Caudate nucleus (tissue), 63 donors: ENCODE measurements at places on chromosomes 4 and X.

DNA sequence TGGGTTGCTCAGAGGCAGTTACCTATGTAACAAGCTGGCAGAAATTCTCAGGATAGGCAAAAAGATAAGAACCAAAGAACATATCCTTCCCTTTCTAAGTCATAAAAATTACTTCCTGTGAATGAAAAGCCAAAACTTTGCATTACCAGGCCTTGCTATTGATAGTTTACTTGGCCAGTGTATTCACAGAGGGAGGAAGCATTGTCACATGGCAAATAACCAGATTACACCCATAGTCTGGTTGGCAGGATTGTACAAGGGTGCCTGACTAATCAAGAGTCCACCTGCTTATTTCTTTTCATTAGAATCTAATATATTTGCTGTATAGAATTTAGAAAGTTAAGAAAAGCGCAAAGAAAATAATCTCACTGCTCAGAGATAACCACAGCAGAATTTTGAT is 14.1 kb downstream of the XIAP start:
- DNase-seq = no peak

GRCh38 chrX:30568136-30568535 is 9.4 kb downstream of the TASL start:
- DNase-seq = no peak

DNA sequence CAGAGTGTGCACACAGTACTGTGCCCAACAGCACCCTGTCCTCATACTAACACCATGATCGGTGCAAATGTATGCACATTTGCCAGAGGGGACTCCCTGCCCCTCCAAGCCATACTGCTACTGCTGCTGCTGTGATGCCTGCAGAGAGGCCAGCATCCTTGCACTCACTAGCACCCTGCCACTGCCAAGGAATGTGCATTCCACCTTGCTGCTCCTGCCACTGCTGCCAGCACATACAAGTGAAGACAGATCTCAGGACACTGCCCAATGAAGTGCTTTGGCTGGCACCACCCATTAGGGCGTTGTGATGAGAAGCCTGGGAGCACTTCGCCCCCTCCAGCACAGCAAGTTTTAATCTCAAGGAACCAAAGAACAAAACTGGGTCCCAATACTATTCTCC is 146.3 kb upstream of the DMD start:
- no peak for DNase-seq

GRCh38 chr4:60865273-60865672 is 334.9 kb upstream of the ADGRL3 start:
- no peak for DNase-seq

DNA sequence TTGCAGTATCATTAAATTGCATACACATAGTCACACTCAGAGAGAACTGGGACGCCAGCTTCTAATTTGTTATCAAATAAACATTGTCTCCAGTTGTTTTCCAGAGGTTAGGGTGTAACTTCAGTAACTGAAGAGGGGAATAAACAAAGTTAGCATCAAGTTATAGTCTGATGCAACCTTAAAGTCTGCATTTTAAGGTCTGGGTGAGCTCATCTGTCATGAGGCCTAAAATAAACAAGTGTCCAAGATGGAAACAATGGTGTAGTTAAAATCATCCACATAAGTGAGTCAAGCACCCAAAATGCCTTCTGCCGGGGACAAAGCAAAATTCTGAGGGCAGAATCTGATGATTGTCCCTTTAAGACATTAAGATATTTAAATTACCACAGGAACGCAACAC is 70.3 kb upstream of the EMCN start:
- no peak for DNase-seq

- DNase-seq = no peak
Measured at GRCh38 chr4:138706201-138706600, 309.4 kb upstream of the NOCT start.

GRCh38 chrX:85543866-85544265 is 164.4 kb upstream of the POF1B start:
- no peak for DNase-seq

DNA sequence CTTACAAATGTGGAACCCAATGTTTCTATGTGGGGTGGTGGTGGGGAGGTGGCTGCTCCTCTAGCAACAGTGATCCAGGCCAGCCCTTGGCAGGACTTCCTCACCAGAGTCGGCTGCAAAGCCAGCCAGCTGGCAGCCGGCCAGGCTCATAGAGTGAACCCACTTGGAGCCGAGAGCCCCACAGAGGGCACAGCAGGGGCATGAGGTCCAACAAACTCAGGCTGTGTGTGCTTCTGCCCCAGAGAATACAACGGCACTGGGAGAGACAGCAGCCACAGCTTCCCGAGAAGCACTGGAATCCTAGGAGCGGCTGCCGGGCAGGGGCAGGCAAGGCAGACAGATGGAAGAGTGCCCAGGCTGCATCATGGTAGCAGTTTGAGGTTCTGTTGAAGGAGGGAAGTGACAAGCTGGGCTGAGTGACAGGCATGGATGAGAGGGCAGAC is 23.5 kb upstream of the SOWAHD start:
- peak; percentile 3 for DNase-seq

GRCh38 chr4:21801661-21802385 is 146.7 kb downstream of the KCNIP4 start:
- DNase-seq = no peak

GRCh38 chr4:4585012-4585670 is 43.3 kb upstream of the STX18 start:
- no peak for DNase-seq

- DNase-seq = no peak
Measured at GRCh38 chrX:17361620-17362019, 13.4 kb upstream of the NHS start.

- DNase-seq = no peak
Measured at GRCh38 chr4:82215039-82215438, 158.8 kb downstream of the HNRNPD start.

DNA sequence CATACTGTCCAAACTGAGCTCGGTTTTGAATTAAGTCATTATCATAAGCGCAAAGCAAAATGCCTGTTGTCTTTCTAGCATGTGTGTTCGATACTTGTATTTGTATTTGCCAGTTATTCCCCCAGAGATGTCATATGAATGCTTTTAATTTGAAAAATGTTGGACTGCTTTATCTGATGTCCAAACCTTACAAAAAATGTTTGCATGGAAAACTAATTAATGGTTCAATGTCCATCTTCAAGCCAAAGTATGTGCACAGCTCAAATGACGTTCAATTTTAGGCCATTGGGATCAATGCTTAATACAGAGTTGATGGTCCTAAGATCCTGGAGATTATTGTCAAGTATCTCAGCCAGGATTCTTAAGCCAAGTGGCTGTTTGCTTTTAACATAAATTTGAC is 17.2 kb upstream of the HPGDS start:
- no peak for DNase-seq

DNA sequence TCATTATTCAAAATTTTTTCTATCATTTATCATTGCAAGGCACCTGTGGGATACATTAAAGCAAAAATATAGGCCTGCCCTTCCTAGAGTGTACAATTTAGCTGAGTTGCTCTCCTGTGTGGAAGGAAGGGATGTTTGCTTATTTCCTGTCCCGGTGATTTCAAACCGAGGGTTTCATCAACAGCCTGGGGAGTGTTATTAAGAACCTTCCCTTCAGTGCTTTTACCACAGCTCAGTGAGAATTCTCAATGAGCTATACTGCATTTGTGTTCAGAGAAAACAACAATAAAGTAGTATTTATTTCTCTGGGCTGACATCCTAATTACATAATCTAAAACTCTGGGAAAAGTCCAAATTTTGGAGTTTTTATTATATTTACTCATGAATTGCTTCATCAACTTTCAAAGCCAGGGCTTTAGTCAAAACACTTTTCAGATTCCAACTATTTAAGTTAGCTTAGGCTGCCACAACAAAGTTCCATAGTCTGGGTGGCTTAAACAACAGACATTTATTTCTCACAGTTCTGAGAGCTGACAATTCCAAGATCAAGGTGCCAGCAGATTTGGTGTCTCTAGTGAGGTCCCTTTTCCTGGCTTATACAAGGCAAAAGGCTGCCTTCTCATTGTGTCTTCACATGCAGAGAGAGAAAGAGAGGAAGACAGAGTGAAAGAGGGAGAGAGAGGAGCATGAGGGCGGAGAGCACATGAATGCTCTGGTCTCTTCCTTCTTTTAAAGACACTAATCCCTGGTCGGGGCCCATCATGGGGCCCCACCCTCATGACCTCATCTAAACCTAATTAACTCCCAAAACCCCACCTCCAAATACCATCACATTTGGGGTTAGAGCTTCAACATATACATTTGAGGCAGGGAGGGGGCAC is 62.6 kb downstream of the MMRN1 start:
- no peak for DNase-seq

- DNase-seq = no peak
Measured at GRCh38 chrX:108399418-108400165, 38.6 kb downstream of the COL4A6 start.

- no peak for DNase-seq
Measured at GRCh38 chr4:100421361-100421978, 96.4 kb downstream of the EMCN start.

DNA sequence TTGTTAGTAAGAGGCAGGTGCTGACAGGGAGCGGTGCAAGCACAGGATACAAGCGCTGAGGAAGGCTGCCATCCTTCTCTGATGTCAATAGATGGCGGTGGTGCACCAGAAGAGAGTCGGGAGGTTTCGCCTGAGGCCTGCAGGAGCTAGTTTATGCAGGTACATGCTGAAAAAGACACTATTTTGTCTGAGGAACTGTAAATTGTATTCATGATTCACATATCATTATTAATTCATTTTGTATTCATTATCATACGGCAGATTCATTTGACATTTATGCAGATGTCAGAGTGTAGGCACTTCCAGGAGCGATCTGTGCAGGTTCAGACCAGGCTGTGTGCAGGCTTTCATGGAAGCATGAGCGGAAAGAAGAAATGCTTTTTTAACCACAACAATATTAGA is 824.0 kb downstream of the STIM2 start:
- peak; percentile 35 for DNase-seq

DNA sequence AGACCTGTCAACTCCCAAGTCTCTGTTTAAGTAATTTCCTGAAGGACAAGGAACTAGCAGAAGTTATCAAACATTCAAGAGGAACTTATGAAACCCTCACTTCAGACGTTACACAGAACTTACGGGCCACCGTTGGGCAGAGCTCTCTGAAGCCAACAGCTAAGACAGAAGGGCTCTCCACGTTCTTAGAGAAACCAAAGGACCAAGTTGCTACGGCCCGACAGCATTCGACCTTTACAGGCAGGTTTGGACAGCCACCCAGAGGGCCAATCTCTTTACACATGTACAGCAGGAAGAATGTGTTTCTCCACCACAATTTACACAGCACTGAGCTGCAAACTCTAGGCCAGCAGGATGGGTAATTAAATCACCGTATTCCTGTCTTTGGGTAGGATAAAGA is 705.1 kb upstream of the GRID2 start:
- no peak for DNase-seq

DNA sequence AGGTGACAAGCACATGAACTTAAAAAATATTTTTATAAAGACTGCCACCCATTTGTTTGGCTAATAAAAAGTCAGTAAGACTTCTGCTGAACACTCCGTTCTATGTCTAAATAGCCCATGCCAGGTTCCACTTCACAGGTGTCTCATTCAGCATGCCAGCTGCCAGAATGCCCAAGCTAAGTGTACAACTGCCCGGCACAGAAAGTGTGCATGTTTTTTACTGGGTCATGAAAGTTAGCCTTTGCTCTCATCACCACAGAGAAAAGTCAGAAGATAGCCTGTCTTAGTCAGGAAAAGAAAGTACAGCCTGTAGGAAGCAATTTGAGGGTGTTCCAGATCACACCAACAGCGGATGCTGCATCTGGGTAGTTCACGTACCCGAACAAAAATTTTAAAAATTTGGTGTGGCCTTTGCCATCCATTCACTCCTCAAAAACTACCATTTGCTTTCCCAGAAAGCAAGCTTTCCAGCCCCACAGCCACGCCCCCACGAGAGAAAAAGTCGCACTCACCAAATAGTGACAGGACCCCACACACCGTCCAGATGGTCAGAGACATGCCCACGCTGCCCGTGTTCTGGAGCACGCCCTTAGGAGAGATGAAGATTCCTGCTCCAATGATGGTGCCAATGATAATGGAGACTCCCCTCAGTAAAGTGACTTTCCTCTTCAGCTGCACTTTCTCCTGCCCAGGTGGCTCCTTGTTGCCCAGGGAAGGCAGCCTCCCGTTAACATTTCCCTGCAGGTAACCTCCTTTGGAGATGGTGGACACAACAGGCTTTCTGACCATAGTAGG is 671 bp downstream of the SLC7A11 start:
- no peak for DNase-seq

DNA sequence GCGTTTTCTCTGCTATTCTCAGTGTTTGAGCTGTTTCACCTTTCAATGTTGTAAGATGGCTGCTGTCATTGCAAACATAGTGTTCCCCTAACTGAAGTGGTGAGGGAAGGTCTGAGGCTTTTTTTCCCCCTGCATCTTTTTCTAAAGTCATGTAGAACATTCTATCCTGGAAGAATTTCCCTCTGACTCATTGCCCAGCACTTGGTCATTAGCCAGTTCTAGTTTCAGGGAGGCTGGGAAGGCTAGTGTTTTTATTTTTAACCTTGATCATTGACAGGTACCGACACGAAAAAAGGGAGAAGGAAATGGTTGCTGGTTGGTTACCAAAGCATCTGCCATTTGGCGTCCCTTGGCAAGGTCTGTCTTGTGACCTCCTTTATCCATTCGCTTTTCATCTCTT is 6.6 kb downstream of the LANCL3 start:
- no peak for DNase-seq

DNA sequence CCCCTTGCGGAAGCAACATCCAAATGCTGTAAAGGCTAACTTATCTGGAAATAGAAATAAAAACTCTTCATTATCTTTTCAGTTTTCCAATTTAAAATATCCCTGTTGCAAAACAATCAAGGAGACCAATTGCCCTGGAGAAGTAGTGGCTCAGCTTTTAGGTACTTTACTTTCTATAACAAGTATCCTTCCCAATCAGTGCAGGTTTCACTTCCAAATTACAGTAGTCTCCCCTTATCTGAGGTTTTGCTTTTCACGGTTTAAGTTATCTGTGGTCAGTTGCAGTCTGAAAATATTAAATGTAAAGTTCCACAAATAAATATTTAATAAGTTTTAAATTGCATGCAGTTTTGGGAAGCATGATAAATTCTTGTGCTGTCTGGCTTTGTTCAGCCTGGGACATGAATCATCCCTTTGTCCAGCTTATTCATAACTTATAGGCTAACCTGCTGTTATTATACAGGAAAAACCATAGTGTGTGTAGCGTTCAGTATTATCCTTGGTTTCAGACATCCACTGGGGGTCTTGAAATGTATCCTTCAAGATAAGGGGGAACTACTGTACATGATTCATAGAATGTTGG is 973.1 kb upstream of the GRID2 start:
- DNase-seq = no peak

DNA sequence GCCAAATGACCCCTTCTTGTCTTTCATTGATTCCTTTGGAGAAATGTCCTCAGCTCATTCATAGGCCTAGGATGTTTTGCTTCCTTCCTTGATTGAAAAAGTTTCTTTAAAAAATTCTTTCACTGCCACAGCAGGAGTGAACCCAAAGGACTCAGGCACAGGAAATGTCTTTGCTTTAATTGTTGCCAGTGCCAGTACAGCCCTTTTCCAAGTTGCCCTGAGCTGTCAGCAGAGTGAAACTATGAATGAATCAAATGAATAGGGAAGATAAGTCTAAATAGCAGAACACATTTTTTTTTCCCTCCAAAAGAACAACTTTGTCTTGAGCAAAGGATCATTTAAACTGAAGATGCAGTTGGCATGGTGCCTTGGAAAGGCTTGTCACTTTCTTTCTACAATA is 63.8 kb upstream of the SLC4A4 start:
- peak; percentile 13 for DNase-seq
